ENCODE measurements at places on chromosomes 5 and 9. TPM values are rescaled to one million over a fixed set of nuclear protein-coding genes. Genes with fewer than 3 reads are reported as not detected.

Gene PIP5K1B
- total RNA-seq, result 1.3 TPM

Gene PDE6A
- not detected for total RNA-seq

- no peaks in the 10 kb centered on the region for H3K4me1 ChIP-seq
- no peak for DNase-seq
- no peak overlapping the region for H3K27ac ChIP-seq
- no peaks in the 10 kb centered on the region for H3K36me3 ChIP-seq
- H3K27me3 ChIP-seq, result no peaks in the 10 kb centered on the region
- H3K4me3 ChIP-seq, result no peak overlapping the region
Measured at GRCh38 chr5:11724940-11725339, 179.3 kb downstream of the CTNND2 start.

- DNase-seq, result no peak
- no peaks in the 10 kb centered on the region for H3K4me1 ChIP-seq
- no peaks in the 10 kb centered on the region for H3K27me3 ChIP-seq
- H3K27ac ChIP-seq, result no peak overlapping the region
Measured at GRCh38 chr9:88828018-88828417, 163.2 kb upstream of the S1PR3 start.

DNA sequence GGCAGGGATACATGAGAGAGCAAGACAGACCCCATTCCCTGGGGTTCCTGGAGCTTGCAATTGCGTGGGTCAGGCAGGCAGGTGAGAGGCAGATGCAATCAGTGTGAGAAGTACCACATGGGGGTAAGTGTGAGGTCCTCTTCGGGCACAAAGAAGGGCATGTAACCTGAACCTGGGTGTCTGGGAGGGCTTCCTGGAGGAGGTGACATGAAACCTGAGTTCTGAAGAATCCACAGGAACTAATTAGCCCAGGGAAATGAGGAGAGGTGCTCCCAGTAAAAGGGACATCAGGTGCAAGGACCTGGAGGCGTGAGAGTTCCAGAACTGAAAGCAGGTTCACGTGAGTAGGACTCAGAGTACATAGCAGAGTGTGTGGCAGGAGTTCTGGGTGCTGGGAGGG is 2.5 kb downstream of the AMBP start:
- H3K4me1 ChIP-seq, result no peaks in the 10 kb centered on the region
- no peaks in the 10 kb centered on the region for H3K27me3 ChIP-seq
- H3K4me3 ChIP-seq, result no peak overlapping the region
- no peak for DNase-seq
- H3K36me3 ChIP-seq, result no peaks in the 10 kb centered on the region

DNA sequence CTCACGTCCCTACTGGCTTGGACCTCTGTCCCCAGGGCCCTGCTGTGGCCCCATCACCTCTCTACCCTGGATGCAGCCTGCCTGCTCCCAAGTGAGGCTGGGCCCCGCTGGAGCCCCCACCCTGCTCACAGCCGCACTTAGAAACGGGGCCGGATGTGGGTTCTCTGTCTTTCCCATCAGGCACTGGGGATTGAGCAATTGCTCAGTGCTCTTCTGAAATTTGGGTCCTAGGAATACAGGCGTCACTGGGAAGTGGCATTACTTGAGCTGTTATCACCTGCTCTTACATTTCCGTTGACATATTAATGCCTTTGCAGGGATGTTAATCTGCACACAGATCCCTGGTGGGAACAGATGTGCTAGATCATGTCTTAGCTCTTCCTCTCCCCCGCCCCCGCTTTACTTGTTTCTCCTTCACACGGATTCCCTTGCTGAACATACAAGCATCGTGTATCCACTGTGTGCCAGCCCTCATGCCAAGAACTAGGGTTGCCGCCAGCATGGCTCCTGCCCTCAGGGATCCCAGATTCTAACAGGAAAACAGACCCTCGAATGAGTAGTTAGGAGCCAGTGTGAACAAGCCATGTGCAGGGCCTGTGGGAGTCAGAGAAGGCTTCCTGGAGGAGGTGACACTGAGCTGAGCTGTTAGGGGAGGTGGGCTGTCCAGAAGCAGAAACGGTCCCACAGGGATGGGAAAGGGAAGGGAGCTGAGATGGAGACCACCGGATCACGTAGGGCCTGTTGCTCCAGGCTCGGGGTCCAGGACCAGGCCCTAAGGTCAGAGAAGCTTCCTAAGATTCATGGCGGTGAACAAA is 65.1 kb downstream of the NEK6 start:
- H3K36me3 ChIP-seq, result no peaks in the 10 kb centered on the region
- H3K27ac ChIP-seq, result no peak overlapping the region
- H3K27me3 ChIP-seq, result no peaks in the 10 kb centered on the region
- DNase-seq, result no peak

DNA sequence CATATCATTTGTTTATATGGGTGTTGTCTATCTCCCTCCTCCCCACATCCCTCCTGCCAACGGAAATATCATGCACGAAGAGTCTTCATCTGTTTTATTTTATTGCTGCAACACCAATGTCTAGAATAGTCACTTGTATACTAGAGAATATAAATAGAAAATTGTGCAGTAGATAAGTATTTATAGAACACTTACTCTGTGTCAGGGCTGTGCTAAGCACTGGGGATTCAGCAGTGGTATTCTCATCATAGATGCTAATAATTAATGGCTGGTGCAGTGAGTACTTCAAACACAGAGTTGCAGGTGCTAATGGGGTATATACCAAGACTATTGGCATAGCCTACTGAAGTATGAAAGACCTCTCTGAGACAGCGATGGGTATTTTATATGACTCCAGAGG is 353.5 kb upstream of the CDH6 start:
- H3K36me3 ChIP-seq, result no peaks in the 10 kb centered on the region
- no peak for DNase-seq
- no peaks in the 10 kb centered on the region for H3K27me3 ChIP-seq

GRCh38 chr9:102459828-102460227 is 535.3 kb upstream of the CYLC2 start:
- no peak for DNase-seq
- H3K27ac ChIP-seq, result no peak overlapping the region
- H3K4me1 ChIP-seq, result no peaks in the 10 kb centered on the region
- H3K36me3 ChIP-seq, result no peaks in the 10 kb centered on the region
- H3K4me3 ChIP-seq, result no peak overlapping the region
